ENCODE measurements at places on chromosomes 1 and 21.

- DNase-seq, result no peak
Observed at GRCh38 chr1:30103708-30104411, 619.5 kb downstream of the MATN1 start.

DNA sequence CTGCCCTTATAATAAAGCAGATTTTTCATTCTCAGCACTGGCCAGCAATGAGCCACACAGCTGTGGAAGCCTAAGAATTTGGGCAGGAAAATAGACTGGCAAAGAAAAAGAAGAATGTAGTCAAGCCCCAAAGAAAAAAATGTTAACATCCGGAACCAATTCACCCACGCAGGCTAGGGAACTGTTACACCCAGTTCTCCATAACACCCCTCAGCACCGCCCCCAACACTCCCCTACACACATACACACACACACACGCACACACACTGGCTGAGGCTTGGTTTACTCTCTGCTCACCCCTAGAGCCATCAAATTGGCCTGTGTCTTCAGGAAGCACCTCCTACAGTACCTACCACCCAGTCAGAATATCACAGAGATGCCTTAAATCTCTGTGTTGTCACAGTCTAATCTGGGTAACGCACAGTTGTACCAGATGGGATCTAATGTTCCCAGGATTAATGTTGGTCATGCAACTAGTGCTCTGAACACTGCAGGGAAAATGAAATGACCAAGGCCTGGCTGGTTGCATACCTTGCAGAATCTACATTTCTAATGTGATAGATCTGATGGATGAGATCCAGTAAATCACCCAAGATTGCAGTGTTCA, 14.5 kb downstream of the TBX15 start:
- no peak for DNase-seq

DNA sequence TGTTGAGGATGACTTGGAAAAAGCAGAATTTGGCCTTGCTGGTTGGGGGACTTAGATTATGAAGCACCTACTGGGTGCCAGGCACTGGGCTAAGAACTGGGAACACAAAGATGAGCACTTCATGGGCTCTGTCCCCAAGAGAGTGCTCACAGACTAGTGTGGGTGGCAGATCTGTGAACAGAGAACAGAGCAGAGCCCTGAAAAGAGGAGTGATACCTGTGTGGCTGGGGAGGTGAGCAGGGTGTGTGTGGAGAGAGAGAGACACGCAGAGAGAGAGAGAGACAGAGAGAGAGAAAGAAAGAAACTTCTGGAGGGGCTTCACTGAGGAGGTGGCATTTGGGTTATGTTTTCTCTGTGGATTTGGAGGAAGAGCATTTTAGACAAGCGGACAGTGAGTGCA, 61.1 kb upstream of the PPP2R5A start:
- no peak for DNase-seq

DNA sequence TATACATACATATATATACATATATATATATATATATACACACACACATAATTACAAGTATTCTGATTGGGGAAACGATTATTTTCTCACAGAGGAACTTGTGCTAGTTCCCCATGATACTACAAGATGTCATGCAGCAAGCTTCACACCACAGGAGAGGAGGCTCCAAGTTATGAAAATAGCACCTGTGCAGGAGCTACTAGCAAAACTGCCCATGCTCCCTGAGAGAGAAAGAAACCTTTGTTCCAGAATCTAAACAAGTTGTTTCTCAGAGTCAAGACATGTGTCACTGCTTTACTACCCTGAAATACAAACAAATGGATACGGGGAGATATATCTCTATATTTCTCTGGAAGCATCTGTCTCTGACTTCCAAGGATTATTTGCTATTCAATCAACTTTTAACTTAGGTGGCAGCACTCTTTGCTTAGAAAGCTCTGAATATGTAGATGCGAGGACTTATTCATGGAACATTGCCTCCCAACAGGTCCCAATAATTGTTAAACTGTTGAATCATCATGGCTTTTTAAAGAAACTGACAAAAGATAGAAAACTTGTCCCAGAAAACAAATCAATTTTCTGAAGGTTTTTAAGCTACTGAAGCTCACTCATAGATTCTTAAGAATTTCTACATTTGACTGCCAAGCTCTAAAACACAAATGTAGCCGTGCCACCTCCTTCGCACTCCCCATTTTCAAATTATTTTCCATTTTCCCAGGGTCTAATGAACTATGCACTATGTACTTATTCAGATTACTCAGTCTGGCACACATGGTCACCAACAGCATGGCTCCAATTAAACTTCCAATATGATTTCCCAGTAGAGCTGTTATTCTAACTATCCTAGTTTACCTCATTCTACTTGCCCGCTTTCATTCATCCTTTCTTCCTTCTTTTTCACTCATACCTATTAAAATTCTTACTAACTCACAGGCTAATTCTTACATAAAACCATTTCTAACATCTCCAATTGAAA, 929.1 kb downstream of the LTN1 start:
- DNase-seq, result no peak
